Activated naive CD8-positive, alpha-beta T cell treated with anti-CD3 and anti-CD28 coated beads, Interleukin-2, amount 50 U/mL, for 16 hours (primary cell): ENCODE measurements at places on chromosomes 7 and 10.

- DNase-seq = no peak
Observed at GRCh38 chr10:114388275-114388674, 16.0 kb downstream of the AFAP1L2 start.

DNA sequence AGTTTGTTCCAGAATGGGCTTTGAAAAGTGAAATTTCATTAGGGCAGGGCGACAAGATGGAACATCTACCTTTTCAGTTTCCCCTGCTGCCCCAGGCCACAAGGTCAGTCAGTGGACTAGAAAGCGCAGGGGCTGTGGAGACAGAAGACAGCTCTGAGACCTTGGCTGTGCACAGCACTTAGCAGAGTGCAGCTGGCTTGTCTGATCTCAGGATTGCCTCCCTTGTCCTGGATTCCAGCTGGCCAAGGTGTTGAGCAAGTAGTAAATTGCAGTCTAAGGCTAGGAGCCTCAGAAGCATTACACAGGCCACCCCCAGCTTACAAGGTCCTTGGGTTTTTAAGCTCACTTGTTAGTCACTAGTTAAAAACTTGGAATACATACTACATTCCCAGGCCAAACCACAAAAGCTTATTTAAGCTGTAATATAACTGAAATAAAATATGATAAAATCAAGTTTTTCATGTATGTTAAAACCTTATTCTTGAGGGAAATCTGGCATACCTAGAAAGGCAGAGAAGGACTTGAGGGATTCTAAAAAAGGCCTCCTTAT is 67.3 kb upstream of the NPY start:
- no peak for DNase-seq

DNA sequence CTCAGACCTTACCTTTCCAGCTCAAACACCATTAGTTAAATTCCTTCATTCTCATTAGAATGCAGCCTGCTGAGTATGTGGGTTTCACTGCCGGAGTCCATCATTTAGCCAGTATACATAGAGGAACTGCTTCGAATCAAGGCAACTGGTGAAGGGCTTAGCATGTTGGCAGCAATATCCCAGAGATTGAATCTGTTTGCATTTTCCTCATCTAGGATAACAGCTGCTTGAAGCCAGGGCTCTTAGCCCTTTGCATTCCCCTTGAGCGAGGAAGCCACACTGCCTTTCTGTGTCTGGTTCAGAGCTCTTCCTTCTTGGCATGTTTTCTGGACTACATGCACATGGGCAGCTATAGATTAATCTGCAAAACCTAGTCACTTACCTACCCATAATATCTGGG is 14.7 kb downstream of the NODAL start:
- DNase-seq = no peak

- no peak for DNase-seq
Observed at GRCh38 chr10:16965740-16966447, 148.7 kb upstream of the RSU1 start.

DNA sequence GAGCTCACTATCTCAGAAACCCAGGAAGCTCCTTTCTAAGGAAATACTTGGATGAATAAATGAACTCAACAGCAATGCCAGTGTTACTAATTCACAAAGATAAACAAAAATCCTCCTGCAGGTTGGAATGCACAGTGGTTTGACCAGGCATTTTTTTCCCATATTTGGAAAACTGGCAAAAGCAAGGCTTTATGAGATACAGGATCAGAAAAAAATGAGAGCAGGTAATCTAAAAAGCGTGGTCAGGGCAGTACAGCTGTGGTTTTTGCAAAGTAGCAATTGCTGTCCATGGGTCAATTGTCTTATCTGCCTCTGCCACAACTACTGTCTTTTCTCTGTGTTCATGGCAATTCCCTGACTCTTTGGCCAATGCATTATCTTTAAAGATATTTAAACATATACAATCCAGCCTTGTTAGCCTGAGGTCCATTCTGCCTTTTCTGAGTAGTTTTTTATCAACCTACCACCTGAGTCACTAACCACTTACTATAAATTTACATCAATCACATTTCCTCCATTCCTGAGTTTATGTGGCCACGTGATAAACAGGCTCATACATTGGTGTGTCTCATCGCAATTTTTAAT is 564.5 kb upstream of the IGFBP3 start:
- DNase-seq = no peak

DNA sequence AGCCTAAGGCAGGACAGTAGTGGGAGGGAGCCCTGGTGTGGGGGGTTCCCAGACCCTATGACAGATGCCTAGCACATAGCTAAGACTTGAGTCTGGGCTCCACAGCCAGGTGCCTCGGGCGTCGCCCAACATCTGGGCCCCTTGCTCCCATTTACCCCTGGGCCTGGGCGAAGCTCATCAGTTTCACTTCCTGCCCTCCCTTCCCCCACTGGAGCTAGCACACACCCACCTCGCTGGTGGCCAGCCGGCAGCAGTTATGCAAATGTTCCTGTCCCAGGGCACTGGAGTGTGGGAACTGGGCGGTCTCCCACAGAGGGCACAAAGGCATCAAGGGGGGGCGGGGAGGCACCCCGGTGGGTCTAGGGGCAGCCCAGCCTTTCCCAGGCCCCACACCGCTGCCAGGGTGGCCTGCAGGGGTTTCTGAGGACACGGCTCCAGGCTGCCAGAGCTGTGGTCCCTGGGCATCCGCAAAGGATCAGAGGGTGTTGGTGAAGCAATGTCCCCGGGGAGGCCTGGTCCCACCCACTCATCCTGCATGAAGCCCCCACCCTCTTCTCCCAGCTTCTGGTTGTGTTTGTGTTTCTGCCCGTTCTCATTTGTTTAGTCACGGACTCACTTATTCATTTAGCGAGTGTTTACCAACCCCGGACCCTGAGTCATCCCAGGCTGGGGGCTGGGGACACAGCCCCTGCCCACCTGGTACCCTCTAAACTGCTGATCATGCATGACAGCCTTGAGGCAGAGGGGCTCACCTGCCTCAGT is 20.4 kb downstream of the SH2B2 start:
- no peak for DNase-seq

GRCh38 chr7:132614428-132615318 is 38.4 kb upstream of the PLXNA4 start:
- no peak for DNase-seq
